Activated T-cell treated with anti-CD3 and anti-CD28 coated beads for 1 hour (primary cell): ENCODE measurements at places on chromosomes 4 and X.

GRCh38 chr4:137367620-137368019 is 164.7 kb downstream of the PCDH18 start:
- DNase-seq = no peak

- no peak for DNase-seq
Observed at GRCh38 chr4:173424899-173425805, 26.2 kb upstream of the SCRG1 start.

- no peak for DNase-seq
Observed at GRCh38 chrX:22383988-22384387, 111.3 kb downstream of the CBLL2 start.

GRCh38 chr4:106493086-106493485 is 124.5 kb upstream of the GIMD1 start:
- DNase-seq = no peak

- DNase-seq = no peak
Observed at GRCh38 chr4:141158219-141158618, 24.9 kb upstream of the RNF150 start.

DNA sequence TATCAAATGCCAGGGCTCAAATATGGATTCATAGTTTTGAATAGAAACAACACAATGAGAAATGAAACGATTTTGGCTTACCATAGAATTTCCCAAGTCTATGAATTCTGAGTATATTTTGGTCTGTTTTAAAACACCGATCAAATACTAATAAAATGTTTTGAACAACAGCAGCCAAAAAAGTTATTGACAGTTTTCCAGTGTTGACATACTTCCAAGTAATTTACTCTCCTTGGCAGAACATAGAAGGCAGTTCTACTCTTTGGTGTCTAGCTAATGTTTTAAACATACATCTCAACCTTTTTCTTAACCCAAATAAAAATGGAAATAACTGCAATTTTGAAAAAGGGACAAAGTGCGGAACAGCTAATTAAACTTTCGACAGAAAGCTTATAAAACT is 1419.8 kb downstream of the ADGRL3 start:
- no peak for DNase-seq
